ENCODE measurements at places on chromosomes 3 and 15. TPM values are rescaled to one million over a fixed set of nuclear protein-coding genes. Genes with fewer than 3 reads are reported as not detected.
A peak's percentile ranks its signal among the peaks of the same experiment; 100 is the strongest.

GRCh38 chr3:8085498-8085897 is 416.1 kb upstream of the LMCD1 start:
- no peak for DNase-seq

- no peak for DNase-seq
These were observed 33.4 kb downstream of the AQP9 start for GRCh38 chr15:58171476-58172061.

- DNase-seq: no peak
These were observed 193.2 kb downstream of the GOLGA6L6 start for GRCh38 chr15:20348291-20348899.

GRCh38 chr3:46228260-46229242 is 13.7 kb upstream of the CCR3 start:
- DNase-seq: peak; percentile 83

Gene SLC2A2
- 0.72 TPM for total RNA-seq

- DNase-seq: peak; percentile 91
These were observed 26.8 kb upstream of the SEMA4B start for GRCh38 chr15:90174140-90174875.

Gene GPR149
- total RNA-seq: 1.7 TPM

DNA sequence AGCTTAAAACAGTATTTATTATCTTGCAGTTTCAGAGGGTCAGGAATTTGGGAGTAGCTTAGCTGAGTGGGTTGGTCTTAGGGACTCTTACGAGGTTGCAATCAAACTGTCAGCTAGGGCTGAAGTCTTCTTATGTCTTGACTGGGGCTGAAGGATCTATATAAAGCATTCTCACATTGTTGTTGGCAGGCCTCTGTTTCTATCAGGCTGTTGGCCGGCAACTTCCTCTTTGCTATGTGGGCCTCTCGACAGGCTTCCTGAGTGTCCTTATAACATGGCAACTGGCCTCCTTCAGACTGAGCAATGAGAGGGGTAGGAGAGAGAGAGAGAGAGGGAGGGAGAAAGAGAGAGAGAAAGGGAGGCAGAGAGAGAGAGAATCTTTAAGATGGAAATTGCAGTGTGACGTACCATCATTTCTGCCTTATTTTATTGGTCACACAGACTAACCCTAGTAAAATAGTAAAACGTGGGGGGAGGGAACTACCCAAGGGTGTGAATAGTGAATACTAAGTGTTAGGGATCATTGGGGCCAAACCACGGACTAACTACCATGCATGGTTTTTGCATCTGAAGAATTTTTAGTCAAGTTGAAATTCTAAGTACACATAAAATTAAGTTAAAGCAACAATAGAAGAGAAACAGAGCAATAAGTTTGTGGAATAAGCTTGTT is 16.1 kb downstream of the FGF7 start:
- peak; percentile 55 for DNase-seq

GRCh38 chr3:194139814-194140391 is 4.0 kb downstream of the HES1 start:
- no peak for DNase-seq

Gene GHRL
- not detected for total RNA-seq

GRCh38 chr3:190261015-190261414 is 61.2 kb downstream of the CLDN1 start:
- no peak for DNase-seq

- DNase-seq: no peak
These were observed 293.9 kb downstream of the TUSC7 start for GRCh38 chr3:117003501-117003900.

DNA sequence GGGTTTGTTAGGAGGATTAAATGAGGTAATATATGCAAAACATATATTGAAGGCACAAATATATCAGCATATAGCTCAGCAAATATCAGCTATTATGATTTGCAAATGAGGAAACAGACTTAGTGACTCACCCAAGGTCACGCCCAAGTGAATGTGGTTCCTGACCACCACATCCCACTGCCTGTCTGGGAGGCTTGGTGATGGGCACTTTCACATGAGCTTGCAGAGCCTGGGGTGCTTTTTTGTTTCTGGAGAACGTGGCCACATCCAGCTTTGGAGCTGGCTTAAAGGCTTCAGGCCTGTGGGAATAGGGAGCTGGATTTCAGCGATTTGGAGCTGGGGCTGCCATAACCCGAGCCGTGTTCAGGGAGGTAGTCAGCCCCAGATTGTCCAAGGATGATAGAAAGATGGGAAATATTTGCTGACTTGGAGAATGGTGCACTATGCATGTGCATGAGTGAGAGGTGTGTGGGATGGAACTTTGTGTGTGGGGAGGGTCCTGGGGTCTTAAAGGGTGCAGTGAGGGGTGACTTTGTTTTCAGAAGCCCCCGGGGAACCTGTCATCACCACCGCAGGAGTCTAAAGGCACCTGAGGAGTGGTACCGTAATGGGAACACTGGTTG is 12.0 kb upstream of the FGD5 start:
- no peak for DNase-seq

GRCh38 chr3:189766416-189766815 is 135.2 kb downstream of the TP63 start:
- peak; percentile 77 for DNase-seq

DNA sequence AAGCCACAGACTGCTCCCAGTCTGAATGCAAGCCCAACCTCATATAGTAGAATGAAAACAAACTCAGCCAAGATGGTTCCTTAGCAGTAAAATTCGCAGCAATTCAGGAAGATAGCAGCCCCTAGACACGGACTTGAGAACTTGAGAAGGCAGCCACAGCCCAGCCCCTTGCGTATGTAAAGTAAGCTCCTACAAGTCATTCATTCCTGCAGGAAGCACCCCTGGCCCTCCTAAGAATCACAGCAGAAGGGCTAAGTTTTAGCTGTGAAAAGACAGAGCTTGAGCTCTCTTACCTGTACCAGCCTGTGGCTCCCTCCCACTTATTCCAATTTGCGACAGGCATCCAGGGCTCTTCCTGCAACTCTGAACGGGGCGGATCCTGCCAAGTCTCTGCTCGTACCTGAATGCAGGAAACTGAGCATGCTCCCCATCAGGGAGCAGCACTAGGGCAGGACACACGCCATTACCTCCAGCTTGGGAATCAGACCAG is 136.4 kb downstream of the MAGI1 start:
- DNase-seq: peak; percentile 69

GRCh38 chr3:23594894-23595670 is 210.7 kb upstream of the UBE2E1 start:
- no peak for DNase-seq

DNA sequence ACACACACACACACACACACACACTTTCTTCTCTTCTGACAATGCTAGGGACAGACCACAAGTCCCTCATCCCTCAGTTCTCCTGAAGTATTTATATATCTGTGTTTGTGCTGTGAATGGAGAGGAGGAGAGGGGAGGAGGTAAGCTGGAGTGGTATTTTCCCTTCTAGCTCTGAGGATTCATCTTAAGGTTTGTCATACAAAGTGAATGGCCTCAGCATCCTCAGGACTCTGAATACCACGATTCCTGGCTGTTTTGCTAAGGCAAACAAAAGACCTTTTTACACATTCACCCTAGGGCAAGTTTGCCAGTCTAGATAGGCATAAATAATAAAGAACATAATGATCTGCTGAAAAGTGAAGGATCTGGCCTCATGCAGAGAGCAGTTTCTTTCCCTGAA is 65.7 kb upstream of the CHMP2B start:
- no peak for DNase-seq

DNA sequence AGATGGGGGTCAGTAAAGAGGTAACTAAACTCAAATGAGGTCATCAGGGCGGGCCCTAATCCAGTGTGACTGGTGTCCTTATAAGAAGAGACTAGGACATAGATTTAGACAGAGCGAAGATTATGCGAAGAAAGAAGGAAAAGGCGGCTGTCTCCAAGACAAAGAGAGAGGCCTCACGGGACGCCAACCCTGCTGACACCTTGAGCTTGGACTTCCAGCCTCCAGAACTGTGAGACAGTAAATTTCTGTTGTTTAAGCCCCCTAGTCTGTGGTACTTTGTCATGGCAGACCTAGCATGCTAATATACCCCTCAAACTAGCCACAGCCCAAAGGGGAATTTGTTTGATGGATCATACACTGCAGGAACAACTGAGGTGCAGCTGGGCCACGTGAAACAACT is 183.0 kb downstream of the ABHD5 start:
- no peak for DNase-seq

GRCh38 chr15:74545086-74545485 is 4.1 kb downstream of the ARID3B start:
- no peak for DNase-seq

Gene ROBO2
- 13.2 TPM for total RNA-seq

Gene PPM1M
- 24.8 TPM for total RNA-seq

DNA sequence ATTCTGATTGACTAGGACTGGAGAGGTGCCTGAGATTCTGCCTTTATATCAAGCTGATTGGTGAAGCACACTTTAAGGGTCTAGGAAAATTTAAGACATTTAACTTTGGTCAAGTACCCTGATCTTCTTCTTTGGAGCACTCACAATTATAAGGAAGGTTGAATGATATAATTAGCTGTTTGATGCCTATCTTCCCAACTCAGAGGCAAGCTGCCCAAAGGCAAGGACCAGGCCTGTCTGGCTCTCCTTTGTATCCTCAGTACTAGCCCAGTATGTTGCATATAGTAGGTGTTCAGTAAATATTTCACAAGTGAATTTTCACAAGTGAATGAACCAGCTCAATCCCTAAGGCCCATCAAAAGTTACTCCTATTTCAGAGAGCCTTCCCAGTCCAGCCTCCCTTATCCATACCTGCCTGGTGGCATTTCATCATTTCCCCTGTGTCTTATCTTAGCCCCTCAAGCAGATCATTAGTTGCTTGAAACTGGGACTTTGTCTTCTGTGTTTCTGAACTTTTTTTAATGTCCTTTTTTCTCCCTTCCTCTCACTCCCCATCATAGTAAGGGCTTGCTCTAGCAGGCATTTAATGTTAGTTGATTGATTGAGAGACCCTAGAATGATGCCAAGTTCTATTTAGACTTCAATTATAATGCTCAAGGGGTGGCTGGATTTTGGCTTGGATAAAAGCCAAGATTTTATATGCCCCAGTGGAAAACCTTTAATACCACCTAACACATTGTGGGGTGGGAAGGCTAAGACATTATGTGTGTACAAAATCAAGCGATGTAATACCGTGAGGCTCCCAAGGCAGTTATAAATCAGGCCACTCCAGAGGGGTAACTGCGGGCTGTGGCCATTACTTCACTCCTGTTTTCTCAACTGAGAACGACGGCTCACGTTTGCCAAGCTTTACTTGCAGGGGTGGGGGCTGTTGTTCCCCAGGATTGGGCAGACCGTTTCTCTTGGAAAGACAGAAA is 43.2 kb upstream of the BOC start:
- DNase-seq: peak; percentile 58

DNA sequence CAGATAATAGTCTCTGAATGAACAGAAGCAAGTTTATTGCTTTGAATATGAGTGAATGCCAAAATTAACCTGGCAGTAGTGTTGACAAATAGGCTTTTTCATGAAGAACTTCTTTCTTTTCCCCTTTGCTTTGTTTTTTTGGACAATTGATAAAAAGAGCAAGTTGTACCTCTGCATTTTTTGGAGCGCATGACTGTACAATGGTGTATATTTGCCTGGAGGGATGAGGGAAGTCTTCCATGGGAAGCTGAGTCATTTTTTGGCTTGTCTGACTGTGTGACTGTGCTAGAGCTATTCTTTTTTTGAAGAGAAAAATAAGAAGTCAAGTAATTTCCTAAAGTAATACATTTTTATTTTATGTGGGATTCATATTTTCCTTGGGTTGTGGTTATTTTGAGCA is 186.9 kb downstream of the KLHL25 start:
- DNase-seq: peak; percentile 64

DNA sequence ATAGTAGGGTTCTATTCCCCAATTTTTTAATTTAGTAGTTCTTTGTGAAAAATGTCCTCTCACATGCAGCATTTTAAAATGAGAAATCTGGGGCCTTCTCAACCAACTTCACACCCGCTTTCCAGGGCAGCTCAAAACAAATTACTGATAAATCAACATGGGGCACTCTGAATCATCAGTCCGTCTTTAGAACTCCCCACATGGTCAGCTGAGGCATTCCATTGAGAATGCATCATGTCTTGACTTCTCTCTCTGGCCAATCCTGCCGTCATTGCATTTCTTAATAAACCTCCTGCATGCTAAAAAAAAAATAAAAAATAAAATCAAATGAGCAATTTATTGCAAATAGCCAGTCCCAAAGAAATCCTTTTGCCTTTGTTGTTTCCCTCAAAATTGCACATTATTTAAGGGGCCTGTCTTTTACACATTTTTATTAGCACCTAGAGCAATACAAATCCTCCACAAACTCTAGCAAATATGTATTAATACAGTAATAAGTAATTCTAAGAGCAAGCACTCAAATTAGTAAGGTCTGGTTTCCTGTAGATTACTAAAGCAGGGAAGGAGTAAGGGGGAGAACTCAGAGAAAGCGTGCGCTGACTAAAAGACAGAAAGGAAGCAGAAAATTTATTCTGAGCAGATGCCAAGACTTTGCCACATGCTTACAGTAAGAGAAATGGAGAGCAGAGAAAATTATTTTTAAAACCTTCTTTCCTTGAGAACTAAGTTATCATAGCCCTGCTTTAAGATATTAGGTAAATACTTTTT is 175.7 kb downstream of the TNIK start:
- peak; percentile 88 for DNase-seq

DNA sequence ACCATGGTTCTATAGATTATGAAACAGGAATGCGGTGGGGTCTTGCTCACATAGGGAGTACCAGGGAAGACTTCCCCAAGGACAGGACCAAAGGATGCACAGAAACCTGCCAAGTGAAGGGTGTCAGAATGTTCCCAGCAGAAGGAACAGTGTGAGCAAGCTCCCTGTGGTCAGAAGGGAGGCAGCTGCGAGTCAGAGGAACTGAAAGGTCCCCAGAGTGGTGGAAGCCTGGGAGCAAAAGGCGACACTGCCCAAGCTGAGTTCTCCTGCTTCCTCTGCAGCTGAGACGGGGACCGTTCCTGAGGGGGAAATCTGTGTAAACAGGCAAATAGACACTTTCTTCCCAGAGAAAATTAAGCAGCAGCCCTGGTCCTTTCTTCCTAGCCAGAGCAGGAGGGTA is 14.2 kb upstream of the SLC6A6 start:
- DNase-seq: no peak

- DNase-seq: peak; percentile 47
These were observed 4.6 kb upstream of the KCTD6 start for GRCh38 chr3:58487140-58487886.

DNA sequence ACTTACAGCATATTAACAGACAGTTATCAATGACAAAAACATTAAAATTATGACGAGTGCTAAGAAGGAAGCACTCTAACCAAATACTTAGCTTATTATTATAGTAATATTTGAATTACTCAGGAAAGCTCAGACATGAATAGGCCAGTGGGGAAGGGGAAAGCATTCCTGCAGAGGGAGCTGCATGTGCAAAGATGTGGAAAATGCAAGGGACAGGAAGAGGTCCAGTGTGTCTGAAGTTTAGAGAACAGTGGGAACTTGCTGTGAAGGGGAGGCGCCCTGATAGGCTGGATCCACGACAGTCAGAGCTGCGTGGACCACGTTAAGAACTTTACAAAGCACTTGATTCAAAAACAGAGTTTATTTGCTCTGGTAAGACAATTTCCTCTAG is 1.2 kb upstream of the SPICE1 start:
- no peak for DNase-seq

GRCh38 chr3:63056932-63057331 is 181.7 kb upstream of the CADPS start:
- no peak for DNase-seq

Gene FETUB
- total RNA-seq: 1.2 TPM

- DNase-seq: peak; percentile 45
These were observed 83.5 kb upstream of the PLCL2 start for GRCh38 chr3:16801223-16801622.

- no peak for DNase-seq
These were observed 177.3 kb upstream of the BHLHE40 start for GRCh38 chr3:4801892-4802291.

GRCh38 chr15:44144184-44144583 is 50.9 kb downstream of the FRMD5 start:
- no peak for DNase-seq

Measured in umbilical cord (tissue), 2 donors.